ENCODE measurements at places on chromosomes 1 and 21. TPM values are rescaled to one million over a fixed set of nuclear protein-coding genes. Genes with fewer than 3 reads are reported as not detected.

Gene VWA5B1
- total RNA-seq: 0.14 TPM

Gene SCNM1
- 60.1 TPM for total RNA-seq

Gene MROH9
- total RNA-seq: not detected

Gene CD5L
- not detected for total RNA-seq

Gene PTCH2
- under 0.01 TPM for total RNA-seq

Gene OR2L8
- total RNA-seq: not detected

Gene ZBTB8A
- total RNA-seq: 9.0 TPM

Gene LCE5A
- total RNA-seq: not detected

Gene FCMR
- total RNA-seq: 0.71 TPM

Gene SPRR3
- not detected for total RNA-seq

Measured in kidney epithelial cell (primary cell).